NAMALWA (cell line): ENCODE measurements at places on chromosomes 2 and 18.

DNA sequence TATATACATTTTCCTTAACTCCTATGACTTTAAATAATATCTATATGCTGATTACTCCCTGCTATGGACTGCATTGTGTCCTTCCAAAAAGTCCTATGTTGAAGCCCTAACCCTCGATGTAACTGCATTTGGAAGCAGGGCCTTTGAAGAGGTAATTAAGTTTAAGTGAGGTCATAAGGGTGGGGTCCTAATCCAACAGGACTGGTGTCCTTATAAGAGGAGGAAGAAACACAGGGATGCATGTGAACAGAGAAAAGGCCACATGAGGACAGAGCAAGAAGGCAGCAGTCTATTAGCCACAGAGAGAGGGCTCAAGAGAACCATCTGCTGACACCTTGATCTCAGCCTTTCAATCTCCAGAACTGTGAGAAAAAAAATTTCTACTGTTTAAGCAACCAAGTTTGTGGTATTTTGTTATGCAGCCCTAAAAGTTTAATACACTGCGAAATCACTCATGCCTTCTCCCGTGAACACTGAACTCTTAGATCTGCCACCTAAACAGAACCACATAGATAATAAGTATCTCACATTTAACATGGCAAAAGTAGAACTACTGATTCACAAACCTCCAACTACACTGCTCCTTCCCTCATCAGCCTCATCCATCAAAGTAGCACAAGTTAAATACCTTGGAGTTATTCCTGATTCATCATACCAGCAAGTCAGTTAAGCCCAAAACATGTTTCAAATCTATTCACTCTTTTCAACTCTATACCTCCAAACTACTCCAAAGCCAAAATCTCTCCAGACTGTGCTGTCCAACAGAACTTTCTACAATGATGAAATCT, 65.4 kb downstream of the HIBCH start:
- no peak for DNase-seq

GRCh38 chr18:55633032-55633431, 45.0 kb upstream of the TCF4 start:
- DNase-seq, result no peak

- DNase-seq, result no peak
Observed at GRCh38 chr2:191264647-191265081, 19.5 kb downstream of the MYO1B start.

DNA sequence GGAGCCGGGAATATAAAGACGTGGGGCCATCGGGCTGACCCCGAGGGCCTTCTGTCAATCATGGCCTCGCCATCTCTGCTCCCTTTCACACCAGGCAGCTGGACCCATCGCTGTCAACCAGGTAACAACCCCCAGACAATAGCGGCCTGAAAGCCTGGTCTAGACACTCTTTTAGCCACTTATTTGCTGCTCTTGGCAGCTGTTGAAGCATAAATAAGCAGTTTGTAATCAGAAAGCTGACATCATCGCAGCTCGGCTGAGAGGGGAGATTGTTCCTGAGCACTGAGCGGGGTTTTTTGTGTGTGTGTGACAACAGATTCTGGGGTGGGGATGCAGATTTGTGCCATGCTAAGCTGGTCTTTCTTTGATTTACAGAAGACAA, 423.6 kb upstream of the POU3F3 start:
- no peak for DNase-seq

GRCh38 chr18:29071869-29072268, 894.9 kb upstream of the CDH2 start:
- DNase-seq, result no peak

- no peak for DNase-seq
Observed at GRCh38 chr18:32029558-32029957, 10.9 kb downstream of the RNF125 start.

- no peak for DNase-seq
Observed at GRCh38 chr2:214533541-214533940, 122.7 kb downstream of the VWC2L start.
